ENCODE measurements at places on chromosomes 3 and 15. TPM values are rescaled to one million over a fixed set of nuclear protein-coding genes. Genes with fewer than 3 reads are reported as not detected.

DNA sequence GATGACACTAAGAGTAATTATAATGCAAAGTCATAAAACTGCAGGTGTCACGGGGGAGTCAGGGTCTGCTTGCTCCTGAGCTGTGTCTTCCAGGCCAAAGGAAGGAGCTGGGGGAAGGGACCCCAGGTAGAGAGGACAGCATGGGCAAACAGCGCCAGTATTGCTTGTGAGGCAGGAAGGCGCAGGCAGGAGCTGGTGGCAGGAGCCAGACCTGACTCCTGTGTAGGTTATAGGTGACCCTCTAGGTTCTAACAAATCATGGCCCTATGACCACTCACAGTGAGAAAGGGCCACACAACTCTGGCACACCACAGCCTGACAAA, 1.9 kb downstream of the CISH start:
- H3K27me3 ChIP-seq: peaks cover 6% of the 10 kb centered on the region
- peaks cover 39% of the 10 kb centered on the region for H3K4me1 ChIP-seq
- peaks cover 96% of the 10 kb centered on the region for H3K36me3 ChIP-seq
- peak overlapping the region; percentile 100 for H3K27ac ChIP-seq
- H3K4me3 ChIP-seq: peak overlapping the region; percentile 98

DNA sequence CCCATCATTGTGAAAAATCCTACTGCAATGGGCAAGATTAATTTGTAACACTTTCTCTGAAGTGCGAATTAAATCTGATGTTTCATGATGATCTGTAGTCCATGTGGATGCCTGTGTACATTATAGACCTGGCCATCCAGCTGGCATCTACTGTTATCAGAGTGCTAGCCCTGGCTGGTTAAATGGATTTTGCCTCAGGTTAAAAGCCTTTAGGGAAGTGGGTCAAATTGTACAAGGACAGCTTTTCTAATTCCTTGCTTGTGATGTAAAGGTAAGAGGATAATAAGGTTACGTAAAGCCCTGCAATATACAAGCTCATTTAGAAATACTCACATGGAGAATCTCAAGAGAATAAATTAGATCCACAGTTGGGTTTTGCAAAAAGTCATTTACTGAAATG, 138.2 kb downstream of the EPHA3 start:
- no peaks in the 10 kb centered on the region for H3K36me3 ChIP-seq
- DNase-seq: no peak
- no peaks in the 10 kb centered on the region for H3K27me3 ChIP-seq
- H3K27ac ChIP-seq: no peak overlapping the region
- no peak overlapping the region for H3K4me3 ChIP-seq

DNA sequence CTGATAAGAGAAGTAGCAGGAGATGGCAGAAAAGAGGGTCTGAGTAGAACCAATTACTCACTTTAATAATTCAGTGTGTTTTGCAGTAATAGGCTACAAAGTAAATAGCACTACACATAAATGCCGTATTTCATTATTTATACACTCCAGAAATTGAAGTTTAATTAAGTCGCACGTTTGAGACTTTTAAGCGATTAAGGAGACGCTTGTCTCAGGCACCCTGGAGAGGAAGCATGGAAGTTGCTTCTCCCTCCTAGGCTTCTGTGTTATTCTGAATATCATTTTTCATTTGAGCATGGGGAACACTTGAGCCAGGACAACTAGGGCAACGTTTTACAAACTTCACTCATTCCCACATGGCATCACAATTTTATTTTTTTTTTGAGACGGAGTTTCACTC, 12.2 kb downstream of the GXYLT2 start:
- no peak overlapping the region for H3K27ac ChIP-seq
- no peak overlapping the region for H3K4me3 ChIP-seq
- DNase-seq: no peak
- H3K4me1 ChIP-seq: no peaks in the 10 kb centered on the region
- H3K27me3 ChIP-seq: peaks cover 17% of the 10 kb centered on the region

DNA sequence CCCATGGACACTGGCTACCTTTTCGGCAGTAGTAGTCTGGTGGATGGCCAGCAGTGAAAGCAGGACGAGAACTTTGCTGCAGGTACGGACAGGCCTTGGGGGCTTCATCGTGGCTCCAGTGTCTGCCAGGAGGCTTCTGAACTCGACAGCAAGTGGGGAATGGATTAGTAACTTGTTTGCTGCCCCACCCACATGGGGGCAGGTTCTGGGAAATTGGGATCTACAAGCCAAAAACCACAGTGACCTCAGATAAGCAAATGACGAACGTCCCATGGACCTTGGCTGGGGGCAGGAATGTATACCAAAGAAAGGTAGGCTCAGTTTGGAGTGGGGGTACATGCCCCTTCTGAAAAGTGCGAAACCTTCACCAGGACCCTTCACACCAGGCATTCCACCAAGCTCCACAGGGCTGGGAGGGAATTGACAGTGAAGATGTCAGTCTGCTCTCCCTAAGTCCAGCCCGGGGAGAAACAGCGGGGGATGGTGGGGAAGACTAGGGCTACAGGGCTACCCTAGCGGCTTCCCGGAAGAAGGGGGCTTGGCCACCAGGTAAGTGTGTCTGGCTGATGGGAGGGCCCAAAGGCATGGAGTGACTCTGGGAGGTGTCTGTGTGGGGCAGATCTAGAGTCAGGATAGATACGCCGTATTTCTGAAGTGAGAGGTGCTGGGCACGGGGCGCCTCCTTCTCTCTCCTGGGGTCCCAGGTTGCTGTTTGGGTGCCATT, at the start of gene ITIH4:
ITIH4 (minus strand) TSS at position 138 of the 724 bp plus-strand sequence; CDS start at position 108, 30 bp downstream.
- no peak within 1 kb of the TSS for H3K27ac ChIP-seq
- no peaks in the 10 kb centered on the region for H3K4me1 ChIP-seq
- no peaks in the 10 kb centered on the region for H3K27me3 ChIP-seq
- DNase-seq: no peak

GRCh38 chr3:42492508-42493080, 9.8 kb upstream of the VIPR1 start:
- H3K27me3 ChIP-seq: peaks cover 2% of the 10 kb centered on the region
- H3K36me3 ChIP-seq: no peaks in the 10 kb centered on the region

GRCh38 chr3:170056710-170057454, 19.1 kb downstream of the GPR160 start:
- peaks cover 41% of the 10 kb centered on the region for H3K4me1 ChIP-seq
- peaks cover 1% of the 10 kb centered on the region for H3K36me3 ChIP-seq
- peak; percentile 23 for DNase-seq
- H3K27ac ChIP-seq: peak overlapping the region; percentile 64

GRCh38 chr15:94131875-94132274, 99.5 kb upstream of the MCTP2 start:
- H3K27me3 ChIP-seq: peaks cover 12% of the 10 kb centered on the region
- no peak overlapping the region for H3K27ac ChIP-seq
- no peaks in the 10 kb centered on the region for H3K36me3 ChIP-seq
- no peak for DNase-seq

GRCh38 chr3:173823911-173824460, 426.4 kb downstream of the NLGN1 start:
- no peak for DNase-seq
- no peaks in the 10 kb centered on the region for H3K27me3 ChIP-seq
- H3K4me3 ChIP-seq: no peak overlapping the region
- H3K4me1 ChIP-seq: no peaks in the 10 kb centered on the region
- H3K27ac ChIP-seq: no peak overlapping the region

- H3K36me3 ChIP-seq: no peaks in the 10 kb centered on the region
- H3K4me3 ChIP-seq: no peak overlapping the region
- peaks cover 1% of the 10 kb centered on the region for H3K27me3 ChIP-seq
- no peak overlapping the region for H3K27ac ChIP-seq
Observed at GRCh38 chr3:25817107-25817506, 27.2 kb downstream of the OXSM start.

GRCh38 chr15:39127151-39127790, 453.6 kb upstream of the THBS1 start:
- H3K27ac ChIP-seq: no peak overlapping the region
- no peak for DNase-seq
- H3K4me3 ChIP-seq: no peak overlapping the region
- H3K4me1 ChIP-seq: no peaks in the 10 kb centered on the region
- no peaks in the 10 kb centered on the region for H3K36me3 ChIP-seq
- peaks cover 7% of the 10 kb centered on the region for H3K27me3 ChIP-seq

- H3K27me3 ChIP-seq: no peaks in the 10 kb centered on the region
- no peak overlapping the region for H3K27ac ChIP-seq
- no peak overlapping the region for H3K4me3 ChIP-seq
Observed at GRCh38 chr15:51782357-51782896, 31.0 kb downstream of the TMOD2 start.

GRCh38 chr3:133627789-133628188, 34.0 kb downstream of the TOPBP1 start:
- no peak overlapping the region for H3K27ac ChIP-seq
- no peak for DNase-seq
- H3K4me3 ChIP-seq: no peak overlapping the region
- no peaks in the 10 kb centered on the region for H3K27me3 ChIP-seq

DNA sequence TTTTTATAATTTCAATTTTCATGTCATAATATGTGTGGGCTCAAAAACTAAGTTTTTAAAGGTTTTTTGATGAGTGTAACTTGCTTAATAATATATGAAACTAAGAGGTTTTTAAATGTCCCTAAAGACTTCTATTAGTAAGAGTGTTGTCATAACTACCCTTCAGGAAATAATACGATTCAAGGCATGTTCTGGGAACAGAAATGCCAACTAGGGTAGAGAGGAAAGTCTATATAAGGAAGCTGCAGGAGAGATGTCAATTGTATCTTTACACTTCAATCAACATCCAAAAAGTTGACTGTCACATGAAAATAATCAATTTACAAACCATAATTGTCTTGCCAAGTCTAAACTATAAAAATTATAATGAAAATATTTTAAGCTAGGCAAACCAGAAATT, 76.3 kb downstream of the SMARCC1 start:
- H3K27ac ChIP-seq: no peak overlapping the region
- H3K4me1 ChIP-seq: peaks cover 2% of the 10 kb centered on the region
- peaks cover 28% of the 10 kb centered on the region for H3K36me3 ChIP-seq
- no peak overlapping the region for H3K4me3 ChIP-seq
- H3K27me3 ChIP-seq: no peaks in the 10 kb centered on the region

- H3K36me3 ChIP-seq: no peaks in the 10 kb centered on the region
- H3K27ac ChIP-seq: no peak overlapping the region
- H3K27me3 ChIP-seq: peaks cover 7% of the 10 kb centered on the region
- no peak overlapping the region for H3K4me3 ChIP-seq
Observed at GRCh38 chr15:68371160-68371559, 60.8 kb downstream of the ITGA11 start.

DNA sequence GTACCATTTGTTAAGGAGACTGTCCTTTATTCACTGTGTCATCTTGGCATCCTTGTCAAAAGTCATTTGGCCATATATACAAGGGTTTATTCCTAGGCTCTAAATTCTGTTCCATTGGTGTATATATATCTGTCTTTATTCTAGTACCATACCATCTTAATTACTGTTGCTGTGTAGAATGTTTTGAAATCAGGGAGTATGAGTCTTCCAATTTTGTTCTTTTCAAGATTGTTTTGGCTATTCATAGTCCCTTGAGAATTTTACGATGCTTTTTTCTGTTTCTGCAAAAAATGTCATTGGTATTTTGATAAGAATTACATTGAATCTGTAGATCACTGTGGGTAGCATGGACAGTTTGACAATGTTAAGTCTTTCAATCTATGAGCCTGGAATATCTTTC, 28.7 kb downstream of the PFN2 start:
- H3K27me3 ChIP-seq: no peaks in the 10 kb centered on the region
- no peak overlapping the region for H3K27ac ChIP-seq
- H3K4me1 ChIP-seq: peaks cover 19% of the 10 kb centered on the region
- no peak for DNase-seq
- peaks cover 32% of the 10 kb centered on the region for H3K36me3 ChIP-seq

DNA sequence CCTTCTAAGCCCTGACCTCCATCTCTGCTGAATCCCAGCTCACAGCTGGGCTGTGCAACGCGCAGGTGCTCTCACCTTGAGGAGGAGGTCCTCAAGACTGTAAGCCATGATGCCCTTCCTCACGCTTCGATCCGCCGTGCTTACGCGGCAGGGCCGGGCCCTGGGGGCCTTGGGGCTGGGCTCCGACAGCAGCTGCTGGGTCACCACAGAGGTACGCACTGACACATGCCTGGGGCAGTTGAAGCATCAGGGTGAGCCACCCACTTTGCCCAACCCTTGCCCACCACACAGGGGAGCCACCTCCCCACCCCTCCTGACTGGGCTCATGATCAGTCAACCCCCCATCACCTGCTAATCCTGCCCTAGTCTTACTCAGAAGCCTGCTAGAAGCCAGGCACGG, 3.1 kb downstream of the CIDEC start:
- no peaks in the 10 kb centered on the region for H3K4me1 ChIP-seq
- H3K27ac ChIP-seq: no peak overlapping the region
- no peak overlapping the region for H3K4me3 ChIP-seq
- no peaks in the 10 kb centered on the region for H3K36me3 ChIP-seq

DNA sequence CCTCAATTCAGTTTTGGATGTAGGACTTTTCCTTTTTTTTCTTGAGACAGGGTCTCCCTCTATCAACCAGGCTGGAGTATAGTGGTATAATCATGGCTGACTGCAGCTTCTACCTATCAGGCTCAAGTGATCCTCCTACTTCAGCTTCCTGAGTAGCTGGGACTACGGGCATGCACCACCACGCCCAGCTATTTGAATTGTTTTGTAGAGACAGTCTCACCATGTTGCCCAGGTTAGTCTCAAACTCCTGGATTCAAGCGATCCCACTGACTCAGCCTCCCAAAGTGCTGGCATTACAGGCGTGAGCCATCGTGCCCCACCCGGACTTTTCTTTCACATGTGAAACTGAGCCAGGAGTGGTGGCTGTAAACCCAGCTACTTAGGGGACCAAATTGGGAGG, 3.5 kb downstream of the RNU5B-1 start:
- peaks cover 3% of the 10 kb centered on the region for H3K36me3 ChIP-seq
- peaks cover 2% of the 10 kb centered on the region for H3K27me3 ChIP-seq
- no peak overlapping the region for H3K27ac ChIP-seq
- H3K4me3 ChIP-seq: no peak overlapping the region
- H3K4me1 ChIP-seq: peaks cover 12% of the 10 kb centered on the region
- no peak for DNase-seq

DNA sequence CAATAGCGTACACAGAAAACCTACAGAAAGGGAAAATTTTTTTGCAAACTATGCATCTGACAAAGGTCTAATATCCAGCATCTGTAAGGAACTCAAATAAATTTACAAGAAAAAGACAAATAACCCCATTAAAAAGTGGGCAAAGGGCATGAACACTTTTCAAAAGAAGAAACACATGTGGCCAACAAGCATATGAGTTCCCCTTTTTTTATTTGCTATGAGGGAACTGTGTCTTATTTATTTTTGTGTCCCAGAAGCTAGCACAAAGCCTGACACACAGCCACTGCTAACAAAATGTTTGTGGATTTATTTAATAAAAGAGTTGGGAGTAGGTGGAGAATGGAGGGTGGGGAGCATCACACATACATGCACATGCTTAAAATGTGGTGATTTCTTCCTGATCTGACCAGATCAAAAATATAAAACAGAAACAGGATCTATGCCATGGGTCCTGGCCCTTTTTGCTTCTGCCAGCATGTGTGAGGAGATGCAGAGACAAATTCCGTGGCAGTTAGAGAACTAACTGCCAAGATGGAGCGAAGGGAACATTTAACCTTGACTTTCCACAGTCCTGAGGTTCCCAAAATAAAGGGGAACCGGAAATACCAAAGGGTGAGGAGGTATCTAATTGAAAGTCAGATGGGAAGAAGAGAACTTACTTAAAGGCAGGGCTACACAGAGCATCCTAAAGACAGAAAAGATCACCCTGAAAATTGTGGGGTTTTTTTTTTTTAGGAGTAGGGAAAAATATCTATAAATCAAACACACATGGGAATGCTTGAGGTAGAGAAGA, at the start of gene TMEM202:
TMEM202 (plus strand) TSS at position 510 of the 793 bp plus-strand sequence; CDS start at position 532, 22 bp downstream.
- H3K27ac ChIP-seq: no peak within 1 kb of the TSS
- no peak within 1 kb of the TSS for H3K4me3 ChIP-seq
- no peak for DNase-seq
- H3K4me1 ChIP-seq: no peaks in the 10 kb centered on the region

CNTN6 gene
- not detected for total RNA-seq

FHIT gene
- 7.2 TPM for total RNA-seq

ROPN1 gene
- total RNA-seq: not detected

AAGAB gene
- total RNA-seq: 57.0 TPM

SH2D7 gene
- total RNA-seq: not detected

CADPS gene
- total RNA-seq: not detected

Data from activated CD4-positive, alpha-beta memory T cell treated with anti-CD3 and anti-CD28 coated beads for 36 hours (primary cell).